ENCODE measurements at places on chromosomes 5 and 9.

DNA sequence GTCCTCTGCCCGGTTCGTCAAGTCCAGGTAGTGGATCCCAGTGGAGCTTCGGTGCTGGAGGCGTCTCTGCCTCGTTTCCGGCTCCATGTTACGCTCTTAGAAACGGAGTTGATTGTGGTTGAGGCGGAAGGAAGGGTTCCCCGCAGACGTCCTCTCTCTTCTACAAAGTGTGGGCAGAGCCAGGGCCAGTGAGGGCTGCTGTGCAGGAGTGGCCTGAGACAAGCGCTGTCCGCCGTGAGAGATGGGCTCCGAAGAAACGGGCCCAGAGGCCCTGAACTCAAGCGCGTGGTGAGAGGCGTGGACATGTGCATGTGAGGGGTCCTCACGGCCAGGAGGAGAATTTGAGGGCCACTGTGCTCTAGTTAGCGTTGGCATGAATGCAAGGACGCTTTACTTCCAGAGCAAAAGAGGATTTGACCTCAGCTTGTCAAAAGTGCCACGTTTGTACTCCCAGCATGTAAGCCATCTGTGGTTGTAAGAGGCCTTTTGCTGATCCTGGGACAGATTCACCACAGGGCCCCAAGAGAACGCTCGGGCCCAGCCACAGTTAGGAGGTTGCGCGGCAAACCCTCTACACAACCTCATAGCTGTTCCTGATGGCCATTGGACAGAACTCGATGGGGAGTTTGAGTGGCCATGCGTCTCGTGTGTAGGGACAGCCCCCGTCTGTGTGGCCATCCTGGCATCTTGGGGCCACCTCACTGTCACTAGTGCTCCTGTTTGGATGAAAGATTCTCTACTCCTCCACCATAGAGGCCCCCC, 10.2 kb downstream of the MAN1B1 start:
- DNase-seq: no peak

DNA sequence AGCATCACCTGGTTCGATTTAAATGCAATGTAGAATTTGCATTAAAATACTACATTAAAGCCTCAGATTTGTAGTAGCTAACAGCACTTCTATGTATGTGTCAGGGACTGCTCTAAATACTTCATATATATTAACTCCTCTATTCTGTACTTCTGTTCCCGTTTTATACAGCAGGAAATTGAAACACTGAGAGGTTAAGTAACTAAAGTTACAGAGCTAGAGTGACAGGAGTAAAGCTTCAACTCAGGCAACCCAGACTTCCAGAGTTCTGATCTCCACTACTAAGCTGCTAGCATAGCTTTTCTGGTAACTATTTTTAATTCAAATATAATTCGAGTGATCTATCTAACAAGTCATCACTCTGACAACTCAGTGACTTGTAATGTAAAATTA, 619 bp upstream of the APC start:
- DNase-seq: no peak

- DNase-seq: no peak
Observed at GRCh38 chr5:94217745-94218144, 400.7 kb downstream of the KIAA0825 start.

DNA sequence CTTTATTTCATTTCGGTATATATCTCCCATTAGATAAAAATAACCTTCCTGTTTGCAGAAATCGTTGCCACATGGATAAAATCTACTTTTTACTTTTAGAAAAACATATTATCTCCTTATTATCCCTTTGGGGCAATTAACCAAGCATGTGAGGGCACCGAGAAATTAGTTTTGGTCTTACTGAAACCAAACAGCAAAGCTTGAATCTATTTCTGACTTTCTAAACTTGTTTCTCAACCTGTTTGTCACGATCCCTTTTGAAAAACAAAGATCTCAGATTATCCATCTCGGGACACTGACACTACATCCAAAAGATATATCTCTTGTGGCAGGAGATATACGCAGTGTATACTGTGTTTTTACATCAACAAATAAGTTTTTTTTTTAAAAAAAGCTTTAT, 2.3 kb downstream of the TUT7 start:
- no peak for DNase-seq

- no peak for DNase-seq
Observed at GRCh38 chr5:22465177-22465576, 388.0 kb downstream of the CDH12 start.
